ENCODE measurements at places on chromosomes 5 and 9. TPM values are rescaled to one million over a fixed set of nuclear protein-coding genes. Genes with fewer than 3 reads are reported as not detected.

DNA sequence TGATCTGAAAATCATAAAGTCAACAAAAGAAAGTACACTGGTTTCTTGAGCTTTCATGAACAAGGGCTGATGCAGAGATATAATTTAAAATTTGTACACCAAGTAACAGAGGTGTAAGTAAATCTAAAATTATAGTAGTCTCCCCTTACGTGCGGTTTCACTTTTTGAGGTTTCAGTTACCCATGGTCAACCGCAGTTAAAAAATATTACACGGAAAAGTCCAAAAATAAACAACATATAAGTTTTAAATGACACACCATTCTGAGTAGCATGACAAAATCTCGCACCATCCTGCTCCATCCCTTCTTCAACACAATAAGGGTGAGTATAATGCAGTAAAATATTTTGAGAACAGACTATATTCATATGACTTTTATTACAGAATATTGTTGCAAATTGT lies 54.4 kb downstream of the AUH start:
- no peak overlapping the region for H3K4me3 ChIP-seq
- no peak for DNase-seq
- H3K27ac ChIP-seq = no peak overlapping the region
- H3K36me3 ChIP-seq = no peaks in the 10 kb centered on the region
- no peaks in the 10 kb centered on the region for H3K27me3 ChIP-seq

DNA sequence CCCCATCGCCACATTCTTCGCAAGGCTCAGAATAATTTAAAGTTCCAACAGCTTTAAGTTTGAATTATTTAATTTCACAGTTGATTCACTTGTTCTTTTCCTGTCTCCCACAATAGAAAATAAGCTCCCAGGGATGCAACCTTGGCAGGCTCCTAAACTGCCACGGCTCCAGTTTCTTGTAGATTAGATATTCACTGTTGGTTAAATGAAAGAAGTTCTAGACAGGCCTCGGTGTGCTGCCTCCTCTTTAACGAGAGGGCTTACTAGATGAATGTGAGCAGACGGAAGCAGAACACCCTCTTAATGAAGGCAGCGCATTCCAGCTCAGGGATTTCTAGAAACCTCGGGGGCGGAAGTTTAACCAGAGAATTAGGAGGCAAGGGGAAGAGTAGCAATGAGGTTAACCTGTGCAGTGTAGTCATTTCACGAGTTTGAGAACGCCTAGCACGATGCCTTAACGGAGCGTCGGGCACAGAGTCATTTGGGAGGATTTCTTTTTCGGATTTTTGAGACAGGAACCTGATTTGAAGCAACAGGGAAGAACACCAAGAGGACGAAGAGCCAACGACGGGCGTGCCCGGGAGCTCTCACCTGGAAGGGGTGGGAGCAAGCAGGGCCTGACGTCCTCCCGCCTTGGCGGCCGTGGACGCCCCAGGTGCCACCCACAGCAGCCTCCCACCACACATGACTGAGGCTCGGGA lies 637 bp upstream of the SMC5 start:
- H3K27me3 ChIP-seq = no peaks in the 10 kb centered on the region
- peak overlapping the region; percentile 69 for H3K4me3 ChIP-seq
- DNase-seq = no peak
- H3K4me1 ChIP-seq = peaks cover 40% of the 10 kb centered on the region
- peak overlapping the region; percentile 93 for H3K27ac ChIP-seq

DNA sequence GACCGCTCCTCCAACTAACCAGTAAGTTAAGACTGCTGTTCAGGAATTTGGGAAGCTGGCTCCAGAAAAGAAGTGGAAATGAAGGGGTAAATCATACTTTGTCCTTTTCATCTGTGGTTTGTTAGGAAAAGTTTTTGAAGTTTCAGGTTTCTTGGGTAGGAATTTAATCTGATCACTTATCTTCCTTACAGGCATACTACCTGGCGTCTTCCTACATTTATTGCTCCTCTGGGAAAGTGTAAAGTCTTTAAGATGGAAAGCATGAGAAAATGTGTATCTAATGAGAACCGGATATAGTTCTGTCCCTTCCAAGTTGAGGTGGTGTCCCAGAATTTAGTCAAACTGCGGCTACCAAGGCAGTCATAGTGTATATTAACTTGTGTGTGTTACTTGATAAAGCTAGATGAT lies 1.3 kb downstream of the RASA1 start:
- peak overlapping the region; percentile 89 for H3K4me3 ChIP-seq
- no peaks in the 10 kb centered on the region for H3K36me3 ChIP-seq
- H3K27me3 ChIP-seq = no peaks in the 10 kb centered on the region
- peak; percentile 13 for DNase-seq

Gene NR5A1
- polyA plus RNA-seq = not detected

Gene RNF224
- not detected for polyA plus RNA-seq

- DNase-seq = no peak
- H3K4me3 ChIP-seq = no peak overlapping the region
- peaks cover 23% of the 10 kb centered on the region for H3K4me1 ChIP-seq
- no peak overlapping the region for H3K27ac ChIP-seq
- no peaks in the 10 kb centered on the region for H3K27me3 ChIP-seq
Measured at GRCh38 chr5:72144762-72145161, 37.5 kb downstream of the MAP1B start.

Data from endothelial cell of umbilical vein (primary cell).